Glutamatergic neuron (in vitro differentiated cells): ENCODE measurements at places on chromosomes 2 and 18. TPM values are rescaled to one million over a fixed set of nuclear protein-coding genes. Genes with fewer than 3 reads are reported as not detected.

POMC gene
- total RNA-seq: 0.29 TPM

C1D gene
- 16.8 TPM for total RNA-seq

VWC2L gene
- total RNA-seq: 0.15 TPM

SOX11 gene
- total RNA-seq: 576 TPM

ACVR1C gene
- total RNA-seq: 0.59 TPM

IL1R2 gene
- not detected for total RNA-seq

CDH7 gene
- total RNA-seq: 1.6 TPM

DNA sequence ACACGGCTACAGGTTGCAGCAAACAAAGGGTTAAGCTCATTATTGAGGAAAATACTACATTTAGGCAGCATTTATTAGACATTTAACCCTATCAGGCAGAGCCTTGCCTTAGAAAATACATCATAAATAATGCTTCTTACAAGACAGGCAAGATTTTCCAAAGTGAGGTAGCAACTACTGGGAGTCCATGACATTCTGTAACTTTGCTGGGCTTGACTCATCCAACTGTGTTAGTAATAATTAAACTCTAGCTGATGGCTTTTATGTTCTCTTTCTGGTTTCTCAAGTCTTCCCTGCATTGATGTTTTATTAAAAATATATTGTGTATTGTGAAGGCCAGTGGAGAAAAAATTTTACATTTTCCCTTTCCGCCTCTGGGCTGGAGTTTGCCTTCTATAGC, 291.3 kb downstream of the AFF3 start:
- DNase-seq: no peak

GRCh38 chr2:42928692-42929545, 136.5 kb upstream of the HAAO start:
- peak; percentile 57 for DNase-seq

DNA sequence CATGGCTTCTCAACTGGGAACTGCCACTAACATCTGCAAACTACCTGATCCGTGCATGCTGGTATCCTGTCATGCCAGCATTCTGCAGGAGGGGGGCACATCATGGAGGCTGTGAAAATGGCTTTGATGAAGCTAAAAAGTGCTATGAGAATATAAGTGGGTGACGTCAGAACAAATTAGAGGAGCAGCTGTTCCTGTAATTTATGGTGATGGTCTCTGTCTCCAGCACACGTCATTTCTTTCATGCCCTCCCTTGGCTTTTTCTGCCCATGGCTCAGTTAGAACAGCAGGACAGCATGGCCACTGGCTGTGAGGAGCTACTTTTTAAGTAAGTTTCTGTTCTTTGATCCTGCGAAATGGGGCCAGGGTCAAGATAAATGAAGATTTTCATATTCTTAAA, 466.3 kb downstream of the THSD7B start:
- DNase-seq: no peak

DNA sequence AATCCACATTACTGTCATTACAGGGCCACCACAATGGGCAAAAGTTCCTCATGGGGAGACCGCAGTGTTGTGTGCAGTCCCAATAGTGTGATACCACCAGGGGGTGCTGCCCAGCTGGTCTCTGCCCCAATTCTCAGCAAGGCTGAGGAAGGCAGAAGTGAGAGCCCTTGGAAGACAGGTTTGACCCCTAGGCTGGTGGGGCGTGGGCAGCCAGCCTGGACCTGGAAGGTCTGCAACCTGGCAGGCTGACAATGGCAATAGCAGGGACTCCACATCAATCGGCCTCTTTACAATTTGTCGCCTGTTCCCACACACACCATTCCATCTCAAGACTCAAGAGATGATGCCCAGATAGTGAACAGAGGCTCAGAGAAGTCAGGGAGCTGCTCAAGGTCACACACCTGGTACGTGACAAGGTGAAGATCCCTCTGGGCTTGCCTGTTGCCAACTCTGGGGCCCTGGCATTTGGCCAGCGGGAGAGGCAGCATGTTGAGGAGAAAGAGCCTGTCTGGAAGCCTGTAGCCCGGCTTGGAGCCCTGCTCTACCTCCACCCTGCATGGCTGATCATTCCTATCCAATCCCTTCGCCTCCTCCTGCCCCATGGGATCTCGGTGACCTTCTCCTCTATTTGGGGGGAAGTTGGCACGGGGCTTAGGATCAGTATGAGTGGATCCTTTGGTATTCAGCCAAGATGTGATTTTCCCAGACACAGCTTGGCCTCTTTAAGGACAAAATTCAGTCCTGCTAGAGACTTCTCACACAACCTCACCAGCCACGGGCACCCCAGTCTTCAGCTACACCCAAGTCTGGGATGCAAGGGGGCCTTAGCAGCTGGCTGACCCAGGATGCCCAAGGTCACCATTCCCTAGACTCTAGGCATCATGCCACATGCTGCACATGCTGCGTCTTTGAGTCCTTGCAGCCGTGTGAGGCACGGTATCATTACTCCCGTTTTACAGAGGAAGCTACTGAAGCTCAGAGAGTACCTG, 2.9 kb upstream of the ATOH8 start:
- DNase-seq: peak; percentile 75

DNA sequence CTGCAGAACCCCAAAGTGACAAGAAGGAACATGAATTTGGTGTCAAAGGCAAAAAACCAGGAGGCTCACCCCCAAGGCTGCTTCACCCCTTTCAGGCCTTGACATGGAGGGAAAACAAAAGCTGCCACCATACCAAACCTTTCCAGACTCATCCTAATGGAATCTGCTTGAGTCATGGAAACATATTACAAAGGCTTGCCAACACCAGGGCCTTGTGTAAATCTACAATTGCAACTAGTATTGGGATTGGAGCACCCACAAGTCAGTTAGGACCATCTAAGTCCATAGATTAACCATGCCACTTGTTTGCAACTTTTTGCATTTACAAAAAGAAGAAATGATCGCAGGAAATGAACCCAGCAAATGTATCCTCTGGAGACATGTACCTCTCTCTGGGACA, 297.6 kb downstream of the CDCA7 start:
- no peak for DNase-seq

DNA sequence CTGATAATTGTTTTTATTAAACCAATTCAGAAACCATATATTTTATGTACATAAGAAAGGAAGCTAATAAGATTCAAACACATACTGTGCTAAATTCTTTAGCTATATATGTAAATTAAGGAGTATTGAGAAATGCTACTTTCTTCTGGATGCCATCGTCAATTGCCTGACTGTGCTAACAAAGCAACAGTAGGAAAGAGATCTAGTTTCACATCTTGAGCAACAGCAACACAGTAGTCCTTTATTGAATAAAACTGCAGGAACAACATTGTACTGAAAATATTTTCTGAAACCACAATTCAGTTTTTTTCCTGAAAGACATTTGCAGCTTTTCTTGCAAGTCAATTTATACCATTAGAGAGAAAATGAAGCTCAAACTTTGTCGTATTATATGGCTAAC, 1404.9 kb upstream of the SLC39A10 start:
- DNase-seq: no peak

DNA sequence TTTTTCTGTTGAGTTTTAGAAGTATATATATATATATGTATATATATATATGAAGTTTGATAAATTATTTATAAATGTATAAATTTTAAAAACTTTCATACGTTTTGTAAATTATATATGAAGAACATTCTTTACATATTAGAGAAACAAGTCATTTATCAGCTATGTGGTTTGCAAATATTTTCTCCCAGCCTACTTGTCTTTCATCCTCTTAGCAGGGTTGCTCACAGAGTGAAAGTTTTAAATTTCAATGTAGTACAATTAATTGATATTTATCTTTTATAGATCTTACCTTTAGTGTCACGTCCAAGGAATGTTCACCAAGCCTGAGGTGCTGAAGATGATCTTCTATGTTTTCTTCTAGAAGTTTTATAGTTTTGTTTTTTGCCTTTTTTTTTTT, 78.3 kb upstream of the HS6ST1 start:
- no peak for DNase-seq

DNA sequence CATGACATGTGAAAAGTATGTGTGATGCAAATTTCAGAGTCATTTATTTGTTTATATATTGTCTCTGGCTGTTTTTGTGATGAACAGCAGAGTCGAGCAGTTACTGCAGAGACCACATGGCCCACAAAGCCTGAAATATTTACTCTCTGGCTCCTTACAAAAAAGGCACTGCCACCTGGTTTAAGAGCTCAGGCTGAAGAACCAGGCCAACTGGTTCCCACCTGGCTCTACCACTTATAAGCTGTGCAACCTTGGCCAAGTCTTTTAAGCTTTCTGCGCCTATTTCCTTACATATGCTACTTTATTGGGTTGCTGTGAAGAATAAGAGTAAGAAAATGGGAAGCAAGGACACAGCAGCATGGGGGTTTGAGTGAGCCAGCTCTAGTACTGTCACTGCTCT, 207.6 kb downstream of the L3MBTL4 start:
- DNase-seq: no peak

DNA sequence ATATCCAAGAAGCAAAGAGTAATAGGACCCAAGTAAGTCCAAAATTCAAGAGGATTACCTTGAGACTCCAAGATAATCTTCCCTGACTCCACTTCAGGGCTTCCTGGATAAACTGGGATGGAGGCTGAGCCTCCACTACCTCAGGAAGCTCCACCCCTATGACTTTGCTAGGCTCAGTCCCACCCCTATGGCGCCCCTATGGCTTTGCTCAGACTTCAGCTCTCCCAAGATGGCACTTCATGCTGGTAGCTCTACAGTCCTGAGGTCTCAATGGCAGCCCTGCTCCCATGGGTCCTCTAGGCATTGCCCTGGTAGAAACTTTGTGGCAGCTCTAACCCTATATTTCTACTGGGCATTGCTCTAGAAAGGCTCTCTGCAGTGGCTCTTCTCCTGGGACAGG, 69.9 kb upstream of the CHAC2 start:
- no peak for DNase-seq

DNA sequence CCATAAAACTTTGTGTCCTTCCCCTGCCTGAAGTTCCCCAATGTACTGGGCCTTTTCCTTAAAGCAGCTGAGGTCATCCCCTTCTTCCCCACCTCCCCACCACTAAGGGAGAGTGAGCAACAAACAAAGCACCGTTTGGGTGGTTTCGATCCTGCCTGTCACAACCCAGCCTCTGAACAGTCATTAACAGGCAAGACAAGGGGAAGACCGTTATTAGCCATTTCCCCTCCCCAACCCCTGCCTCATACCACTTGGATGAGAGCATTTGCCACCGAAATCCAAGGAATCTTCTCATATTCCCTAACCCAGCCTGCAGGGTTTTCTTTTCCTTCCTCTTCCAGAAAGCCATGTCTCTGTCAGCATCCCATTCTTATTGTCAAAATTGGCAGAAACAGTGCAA, 65.6 kb downstream of the STRADB start:
- no peak for DNase-seq

GRCh38 chr2:233387225-233387624, 32.9 kb downstream of the DGKD start:
- DNase-seq: no peak

DNA sequence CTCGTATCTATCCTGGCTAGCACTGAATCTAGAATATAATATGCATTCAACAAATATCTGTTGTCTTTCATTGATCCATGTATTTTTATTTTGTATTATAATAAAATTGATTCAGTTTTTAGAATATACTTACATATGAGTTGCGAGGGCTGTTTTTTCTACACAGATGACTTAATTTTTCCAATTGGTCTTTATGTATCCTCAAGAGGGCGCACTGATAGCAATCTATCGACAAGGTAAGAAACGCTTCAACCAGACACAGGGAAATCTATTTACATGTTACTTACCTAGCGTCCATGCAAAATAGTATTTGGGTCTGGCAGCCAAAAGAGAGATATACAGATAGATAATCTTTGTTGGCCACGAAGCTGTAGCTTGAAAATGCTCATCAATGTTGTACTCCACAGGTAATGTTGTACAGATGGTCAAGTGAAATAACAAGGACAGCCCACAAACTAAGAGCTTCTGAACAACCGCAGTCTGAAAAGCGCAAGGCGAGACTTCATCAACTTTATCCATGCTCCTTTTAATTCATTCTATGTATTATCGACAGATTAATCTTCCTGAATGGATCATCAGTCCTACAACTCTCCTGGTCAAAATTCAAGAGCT, 35.5 kb upstream of the KIDINS220 start:
- DNase-seq: no peak

DNA sequence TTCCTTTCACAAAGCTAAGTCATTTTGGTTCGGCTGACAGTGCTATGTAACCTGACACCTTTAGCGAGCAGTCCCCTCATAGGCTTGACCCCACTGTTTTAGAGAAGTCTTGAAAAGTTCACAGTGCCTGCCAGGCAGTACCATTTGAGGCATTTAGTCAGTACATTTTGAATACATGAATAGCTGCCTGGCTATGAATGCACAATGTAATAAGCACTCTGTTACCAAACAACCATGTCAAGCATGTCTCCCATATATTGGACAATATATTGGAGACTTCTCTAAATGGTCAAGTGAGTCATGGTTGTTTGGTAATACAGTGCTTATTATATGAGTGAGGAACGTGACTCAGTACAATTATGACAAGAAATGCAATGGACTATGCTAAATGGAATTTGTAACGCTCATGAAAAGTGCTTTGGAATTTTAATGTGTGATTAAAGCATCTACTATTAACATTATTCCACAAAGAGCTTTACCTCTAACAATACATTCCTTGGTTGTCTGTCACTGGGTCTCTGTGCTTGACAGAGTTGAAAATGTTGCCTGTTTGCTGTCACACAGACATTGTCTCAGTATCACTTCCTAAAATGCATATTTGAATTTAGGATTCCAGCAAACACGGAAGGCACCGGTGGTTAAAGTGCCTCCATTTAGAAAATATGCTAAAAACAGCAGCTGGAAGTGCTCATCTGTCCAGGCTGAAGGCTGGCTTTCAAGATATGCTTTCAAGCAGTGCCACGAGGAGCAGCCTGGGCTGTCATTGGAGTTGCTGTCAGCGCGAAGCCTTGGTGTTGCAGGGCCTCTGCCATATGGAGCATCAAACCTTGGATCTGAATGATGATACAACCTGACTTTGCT, 458.6 kb downstream of the FBXO15 start:
- DNase-seq: peak; percentile 35

DNA sequence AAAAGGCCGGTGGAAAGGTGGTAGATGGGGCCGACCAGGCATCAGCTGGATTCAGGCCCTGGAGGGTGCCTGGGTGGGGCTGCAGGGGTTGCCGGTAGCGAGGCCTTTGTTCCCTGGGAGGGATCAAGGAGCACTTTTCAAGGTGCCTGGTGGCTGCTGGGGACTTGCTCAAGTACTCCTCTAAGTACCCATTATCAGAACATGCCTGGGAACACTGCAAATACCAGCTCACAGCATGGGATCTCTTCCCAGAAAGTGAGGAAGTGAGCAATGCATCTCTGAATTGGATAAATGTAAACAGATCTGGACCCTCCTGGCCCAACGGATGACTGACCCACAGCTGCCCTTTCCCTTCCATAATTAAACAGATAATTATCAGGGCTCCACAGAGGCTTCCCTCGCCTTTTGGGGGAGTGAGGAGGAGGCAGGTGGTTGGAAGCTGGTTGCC, 210.5 kb downstream of the SH3RF3 start:
- DNase-seq: no peak

DNA sequence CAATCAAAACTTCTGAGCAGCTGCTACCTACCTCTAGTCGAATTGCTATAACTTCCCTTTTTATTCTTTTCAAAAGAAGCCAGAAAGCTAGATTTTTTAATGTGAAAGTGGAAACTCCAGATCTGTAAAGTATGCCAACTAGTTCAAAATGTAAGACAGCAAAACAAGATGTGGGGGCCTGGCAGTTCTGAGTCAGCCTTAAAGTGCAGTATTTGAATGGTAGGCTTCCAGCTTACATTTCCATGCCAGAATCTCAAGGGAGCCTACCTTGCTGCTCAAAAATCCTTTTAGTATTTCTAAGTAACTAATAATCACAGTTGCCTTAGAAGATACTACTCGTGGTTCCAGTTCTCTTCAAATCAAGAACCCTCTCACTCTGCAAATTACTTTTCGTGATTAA, 1288.7 kb downstream of the LRP1B start:
- DNase-seq: no peak

- no peak for DNase-seq
Observed at GRCh38 chr2:28904295-28904694, 9.8 kb downstream of the WDR43 start.
